T47D (cell line): ENCODE measurements at places on chromosomes 7 and 10.

- DNase-seq = no peak
These were observed 72.5 kb upstream of the CC2D2B start for GRCh38 chr10:95835149-95835860.

DNA sequence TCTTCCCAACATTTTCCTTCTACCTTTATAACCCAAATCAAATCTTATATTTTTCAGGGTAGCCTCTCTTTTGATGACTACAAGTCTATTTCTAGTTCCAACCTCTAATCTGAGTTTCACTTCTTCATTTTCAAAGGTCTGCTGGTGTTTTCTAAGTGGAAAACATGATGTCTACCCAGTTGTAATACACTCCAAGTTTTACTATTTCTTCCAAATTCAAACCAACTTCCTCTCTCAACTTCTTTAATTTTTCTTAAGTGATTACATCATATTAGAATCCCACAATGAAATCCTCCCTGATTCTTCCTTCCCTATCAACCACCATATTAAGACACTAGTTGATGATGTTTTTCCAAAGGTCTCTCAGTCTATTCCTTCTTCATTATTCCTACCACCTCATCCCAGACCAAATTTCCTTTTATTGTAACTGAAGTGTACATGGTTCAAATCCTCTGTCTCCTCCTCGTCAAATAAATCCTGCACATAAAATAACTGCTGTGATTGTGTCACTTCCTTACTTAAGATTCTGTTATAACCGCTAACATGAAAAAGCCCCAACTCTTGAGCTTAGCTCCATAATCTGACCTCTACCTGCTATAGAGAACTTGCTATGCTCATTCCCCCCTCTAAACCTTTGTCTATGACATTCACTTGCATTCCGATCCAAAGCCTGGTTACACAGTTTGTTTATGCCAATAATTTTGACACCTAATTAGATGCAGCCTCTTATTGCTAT is 12.7 kb downstream of the TAS2R38 start:
- no peak for DNase-seq

DNA sequence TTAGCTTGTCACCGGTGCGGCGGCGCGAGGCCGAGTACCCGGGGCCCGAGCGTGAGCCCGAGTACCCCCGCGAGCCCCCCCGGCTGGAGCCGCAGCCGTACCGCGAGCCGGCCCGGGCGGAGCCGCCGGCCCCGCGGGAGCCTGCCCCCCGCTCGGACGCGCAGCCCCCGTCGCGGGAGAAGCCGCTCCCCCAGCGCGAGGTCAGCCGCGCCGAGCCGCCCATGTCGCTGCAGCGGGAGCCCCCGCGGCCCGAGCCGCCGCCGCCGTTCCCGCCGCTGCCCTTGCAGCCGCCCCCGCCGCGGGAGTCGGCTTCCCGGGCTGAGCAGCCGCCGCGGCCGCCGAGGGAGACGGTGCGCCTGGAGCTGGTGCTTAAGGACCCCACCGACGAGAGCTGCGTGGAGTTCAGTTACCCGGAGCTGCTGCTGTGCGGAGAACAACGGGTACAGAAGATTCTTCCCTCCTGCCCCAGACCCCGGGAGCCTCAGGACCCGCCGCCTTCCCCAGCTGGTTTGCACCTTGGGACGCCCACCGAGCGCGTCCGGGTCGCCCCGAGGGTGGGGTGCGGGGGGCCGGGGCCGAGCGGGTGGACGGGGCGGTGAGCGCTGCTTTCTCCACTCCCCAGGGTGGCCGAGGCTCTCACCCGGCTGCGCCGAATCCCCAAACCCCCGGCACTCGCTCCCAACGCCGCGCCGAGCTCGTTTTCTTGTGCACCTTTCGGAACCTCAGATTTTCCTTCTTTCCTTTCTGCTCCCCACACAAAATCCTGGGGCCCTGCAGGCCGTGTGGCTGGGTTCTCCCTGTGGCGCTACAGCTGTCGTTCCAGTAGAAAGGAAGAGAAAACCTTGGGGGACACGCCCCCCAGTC is 708 bp downstream of the UBN2 start:
- no peak for DNase-seq

DNA sequence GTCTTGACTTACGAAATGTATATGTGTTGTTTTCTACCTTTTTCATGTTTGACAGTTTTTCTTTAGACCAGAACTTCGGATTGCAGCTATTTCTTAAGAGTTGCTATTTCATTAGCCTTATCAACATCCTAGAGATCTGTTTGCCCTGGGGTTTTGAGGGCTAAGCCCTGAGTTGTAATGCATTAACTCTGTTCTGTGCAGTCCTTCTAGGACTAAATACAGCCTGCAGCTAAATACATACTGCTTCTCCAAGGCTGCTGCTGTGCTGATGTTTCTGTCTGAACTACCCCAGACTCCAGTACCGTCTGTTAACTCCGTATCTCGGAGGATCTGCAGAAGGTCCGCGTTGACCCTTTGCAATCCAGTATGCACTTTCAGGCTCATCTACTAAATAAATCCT is 26.5 kb downstream of the KIAA1217 start:
- no peak for DNase-seq

DNA sequence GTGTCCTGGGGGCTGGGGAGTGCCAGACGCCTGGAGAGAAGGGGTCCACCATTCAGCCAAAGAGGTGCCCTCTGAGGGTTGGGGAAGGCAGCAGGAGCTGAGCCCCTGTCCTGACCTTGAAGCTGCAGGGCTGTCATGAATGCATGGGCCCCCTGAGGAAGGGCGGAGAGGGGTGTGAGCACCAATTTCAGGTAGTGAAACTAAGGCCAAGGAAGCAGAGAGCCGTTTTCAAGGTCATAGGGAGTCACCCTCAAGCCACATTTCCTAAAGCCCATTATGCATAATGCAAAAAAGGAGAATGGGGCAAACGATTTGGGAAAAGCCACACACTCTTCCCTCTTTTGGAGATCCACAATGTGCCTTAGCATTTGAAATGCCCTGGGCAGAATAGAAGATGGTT is 37.2 kb downstream of the FIGNL1 start:
- no peak for DNase-seq

DNA sequence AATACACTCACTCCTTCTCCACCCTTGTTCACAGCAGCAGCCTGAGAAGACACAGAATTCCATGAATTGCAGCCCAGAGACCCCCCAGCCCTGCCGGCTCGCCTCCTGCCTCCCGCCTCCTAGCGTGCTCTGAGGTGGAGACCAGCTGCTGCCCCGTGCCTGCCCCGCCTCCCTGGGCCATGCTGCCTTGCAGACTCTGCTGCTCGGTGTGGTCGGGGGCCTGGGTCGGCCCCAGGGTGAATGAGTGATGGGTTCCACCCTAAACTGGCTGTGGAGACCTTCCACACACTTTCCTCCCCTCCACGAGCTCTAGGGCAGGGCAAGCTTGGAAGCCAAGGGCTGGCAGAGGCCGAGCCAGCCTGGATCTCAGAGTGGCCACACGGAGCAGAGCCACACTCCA is 479.3 kb downstream of the DNAJB6 start:
- DNase-seq = no peak

GRCh38 chr7:133859231-133859630 is 267.9 kb upstream of the LRGUK start:
- no peak for DNase-seq

DNA sequence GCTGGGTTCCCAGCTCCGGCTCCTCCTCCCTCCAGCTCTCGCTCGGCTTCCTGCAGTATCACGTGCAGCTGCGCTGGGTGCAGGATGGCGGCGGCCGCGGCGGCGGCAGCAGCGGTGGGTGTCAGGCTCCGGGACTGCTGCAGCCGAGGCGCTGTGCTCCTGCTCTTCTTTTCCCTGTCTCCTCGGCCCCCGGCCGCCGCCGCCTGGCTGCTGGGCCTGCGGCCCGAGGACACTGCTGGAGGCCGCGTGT is at the start of gene CNNM1:
Gene CNNM1 (plus strand): TSS at position 53 of the 250 bp plus-strand sequence. CDS start 32 bp downstream, at position 85.
- DNase-seq = no peak

- peak; percentile 84 for DNase-seq
These were observed 60.1 kb upstream of the SORCS3 start for GRCh38 chr10:104580774-104581675.

DNA sequence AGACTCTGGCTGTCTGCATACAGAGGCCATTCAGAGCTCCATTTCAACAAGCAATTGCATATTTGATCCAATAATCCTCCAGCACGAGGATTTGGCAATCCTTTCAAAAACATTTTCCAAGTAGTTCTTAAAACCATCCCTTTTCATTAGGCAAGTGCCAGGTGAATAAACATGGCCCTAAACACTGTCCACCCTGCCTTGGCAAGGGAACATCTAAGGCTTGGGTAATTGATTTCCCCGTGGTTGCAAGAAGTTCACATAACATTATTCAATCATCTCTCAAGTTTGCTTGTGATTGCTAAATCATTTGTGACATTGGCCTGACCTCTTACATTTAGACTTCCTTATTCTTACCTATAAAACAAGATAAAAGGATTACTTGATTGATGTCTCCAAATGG is 175.2 kb downstream of the CTTNBP2 start:
- no peak for DNase-seq

GRCh38 chr7:2613931-2614600 is 17.7 kb upstream of the TTYH3 start:
- no peak for DNase-seq

- DNase-seq = no peak
These were observed 376.2 kb upstream of the MGMT start for GRCh38 chr10:129090618-129091366.

DNA sequence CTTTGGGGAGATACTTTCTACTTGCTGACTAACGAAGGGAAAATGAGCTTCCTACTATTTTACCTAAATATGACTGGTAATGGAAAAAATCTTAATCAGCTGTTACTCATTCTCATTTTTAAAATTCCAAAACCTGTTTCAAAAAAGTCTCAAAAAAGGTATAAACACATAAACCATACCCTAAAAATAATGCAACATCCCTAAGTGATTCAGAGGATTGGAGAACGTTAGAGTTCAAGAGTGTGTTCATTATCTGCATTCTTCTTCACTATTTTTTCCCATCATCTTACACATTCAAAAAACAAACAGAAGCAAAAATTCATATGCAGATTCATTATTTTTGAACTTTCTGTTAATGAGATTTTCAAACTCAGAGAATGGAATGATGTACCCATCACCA is 150.4 kb upstream of the GNAI1 start:
- no peak for DNase-seq

DNA sequence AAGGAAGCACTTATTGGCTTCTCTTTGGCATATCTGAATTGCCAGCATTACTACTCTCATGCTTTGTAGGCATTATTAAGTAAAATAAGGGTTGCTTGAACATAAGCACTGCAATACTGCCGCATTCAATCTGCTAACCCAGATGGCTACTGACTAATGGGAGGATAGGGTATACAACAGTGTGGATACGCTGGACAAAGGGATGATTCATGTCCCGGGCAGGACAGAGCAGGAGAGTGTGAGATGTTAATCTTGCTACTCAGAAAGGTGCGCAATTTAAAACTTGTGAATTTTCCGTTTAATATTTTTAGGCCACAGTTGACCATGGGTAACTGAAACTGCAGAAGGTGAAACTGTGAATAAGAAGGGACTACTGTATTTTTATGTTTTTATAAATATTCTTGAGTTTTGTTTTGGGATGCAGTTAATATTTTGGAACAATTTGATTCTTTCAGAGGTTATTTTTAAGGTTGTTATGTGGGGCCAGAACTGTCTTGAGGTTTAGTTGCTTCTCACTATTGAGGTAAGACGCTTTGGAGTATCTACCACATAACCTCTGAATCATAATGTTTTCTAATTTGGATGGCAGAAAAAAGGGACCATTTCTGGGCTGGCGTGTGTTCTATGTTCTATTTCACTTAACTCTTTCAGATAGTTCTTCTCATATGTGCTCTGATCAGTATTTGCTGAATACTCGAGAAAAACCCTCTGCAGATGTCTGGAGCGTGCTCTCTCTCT is 75.7 kb upstream of the SYPL1 start:
- DNase-seq = no peak

GRCh38 chr7:5425507-5426225 is 2.0 kb upstream of the TNRC18 start:
- peak; percentile 94 for DNase-seq

- DNase-seq = no peak
These were observed 178.7 kb upstream of the PRPS1L1 start for GRCh38 chr7:18206331-18206730.

GRCh38 chr7:75842836-75843446 is 29.3 kb upstream of the CCL24 start:
- DNase-seq = no peak

DNA sequence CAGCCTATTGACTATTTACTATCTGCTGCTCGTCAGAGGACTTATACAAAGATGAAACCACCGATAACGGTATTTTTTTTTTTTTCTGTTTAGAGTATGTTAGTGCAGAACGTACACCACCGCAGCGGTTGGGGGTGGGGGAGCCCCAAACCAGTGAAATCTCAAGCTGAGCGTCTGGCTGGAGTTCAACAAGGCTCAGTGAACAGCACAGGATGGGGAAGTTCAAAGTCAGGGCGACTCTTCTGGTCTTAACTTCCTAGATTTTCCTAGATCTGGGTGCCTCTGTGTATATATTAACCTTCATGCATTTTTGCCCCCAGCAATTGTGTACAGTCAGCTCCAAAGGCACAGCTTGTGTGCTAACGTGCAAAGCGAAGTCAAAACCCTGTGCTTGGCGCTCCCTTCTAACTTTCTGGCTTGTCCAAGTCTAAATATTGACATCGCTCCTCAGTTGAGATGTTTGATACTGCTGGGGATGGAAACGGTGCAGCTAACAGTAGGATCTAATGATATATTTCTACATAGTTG is 1.1 kb downstream of the RHOBTB1 start:
- DNase-seq = peak; percentile 94

DNA sequence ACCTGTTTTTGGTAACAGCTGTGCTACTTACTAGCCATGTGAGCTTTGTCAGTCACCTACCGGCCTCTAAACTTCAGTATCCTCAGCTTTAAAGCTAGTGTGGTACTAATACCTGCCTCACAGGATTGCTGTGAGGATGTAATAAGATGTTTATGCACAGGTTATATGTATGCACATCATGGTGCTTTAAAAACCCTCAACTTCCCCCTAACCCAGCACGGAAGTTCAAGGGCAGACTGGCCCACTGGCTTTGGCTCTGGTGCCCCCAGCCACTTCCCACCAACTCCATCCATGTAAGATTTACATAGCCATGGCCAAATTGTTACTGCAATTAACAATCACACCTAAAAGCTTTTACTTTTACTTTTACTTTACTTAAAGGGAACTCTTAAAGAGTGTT is 676.0 kb upstream of the GALNT17 start:
- DNase-seq = no peak

GRCh38 chr10:96991313-96991841 is 159.3 kb downstream of the LCOR start:
- no peak for DNase-seq

- no peak for DNase-seq
These were observed 71.7 kb downstream of the CREB5 start for GRCh38 chr7:28483908-28484605.

DNA sequence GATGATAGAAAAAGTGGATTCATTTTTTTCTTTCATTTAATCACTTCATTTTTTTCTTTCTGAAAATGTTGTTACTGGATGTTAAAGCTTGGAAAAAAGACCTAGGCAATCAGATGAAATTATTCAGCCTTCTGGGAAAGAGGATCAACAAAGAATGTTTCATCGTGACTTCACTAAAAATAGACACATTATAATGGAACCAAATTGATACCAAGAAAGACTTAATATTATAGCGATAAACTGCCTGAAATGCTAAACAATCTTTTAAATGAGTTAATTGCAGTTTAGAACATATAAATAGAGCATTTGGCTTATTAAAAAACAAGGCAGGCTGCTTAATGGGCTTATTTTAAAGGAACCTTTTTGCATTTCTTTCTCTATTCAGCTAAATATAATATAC is 25.6 kb upstream of the TMEM229A start:
- DNase-seq = no peak
